Cardiac septum (tissue), 1 donor: ENCODE measurements at places on chromosomes 7 and 10. TPM values are rescaled to one million over a fixed set of nuclear protein-coding genes. Genes with fewer than 3 reads are reported as not detected.

The GALNT17 gene
- total RNA-seq, result 60.6 TPM

The LRRD1 gene
- 0.43 TPM for total RNA-seq

GRCh38 chr10:1241973-1242935 is 186.1 kb downstream of the WDR37 start:
- DNase-seq, result no peak

DNA sequence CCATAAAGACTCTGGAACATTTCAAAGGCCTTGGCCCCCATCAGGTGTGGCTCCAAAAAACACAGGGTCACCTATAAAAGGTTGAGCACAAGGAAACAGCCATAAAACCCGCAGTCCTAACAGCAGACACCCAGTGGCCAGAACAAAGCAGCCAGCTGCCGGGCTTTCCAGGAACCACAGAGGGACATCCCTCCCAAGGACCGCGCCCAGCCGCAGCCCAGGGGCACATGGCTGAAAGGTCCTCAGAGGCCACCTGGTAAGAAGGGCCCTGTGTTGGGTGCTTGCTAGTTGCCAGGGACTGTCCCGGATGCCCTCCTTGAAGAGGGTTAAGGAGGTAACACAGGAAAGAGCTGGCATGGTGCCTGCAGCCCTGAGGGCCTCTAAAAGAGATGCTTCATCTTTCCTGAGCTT is 32.7 kb downstream of the KCNMA1 start:
- no peak for DNase-seq

DNA sequence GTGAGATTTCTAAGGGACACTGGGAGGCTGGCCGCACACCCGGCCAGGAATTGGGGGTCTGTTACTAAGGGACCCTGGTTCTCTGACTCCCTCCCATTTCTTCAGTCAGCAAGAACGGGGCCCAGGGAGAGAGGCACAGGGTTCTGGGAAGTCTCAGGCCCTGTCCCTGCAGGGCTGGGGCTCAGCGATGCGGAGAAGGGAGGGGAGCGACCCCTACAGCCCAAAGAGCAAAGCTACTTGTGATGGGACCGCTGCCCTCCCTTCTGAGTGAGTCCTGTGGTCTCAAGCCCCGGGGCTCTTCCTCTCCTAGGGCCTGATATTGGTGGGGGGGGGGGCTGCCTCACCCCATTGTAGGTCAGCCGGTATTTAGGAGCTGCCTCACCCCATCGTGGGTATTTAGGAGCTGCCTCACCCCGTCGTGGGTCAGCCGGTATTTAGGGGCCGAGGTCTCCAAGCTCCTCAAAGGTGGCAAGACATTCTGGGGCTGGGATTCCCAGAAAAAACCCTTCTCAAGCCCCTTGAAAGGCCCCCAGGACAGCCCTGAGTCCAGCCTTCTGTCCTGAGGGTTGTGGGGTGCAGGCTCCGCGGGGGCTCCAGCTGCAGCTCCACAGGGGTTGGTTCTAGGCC is 16.9 kb upstream of the NKX6-2 start:
- no peak for DNase-seq

The CALML3 gene
- total RNA-seq, result not detected

GRCh38 chr7:150800581-150801241 is at the start of gene TMEM176A:
Gene TMEM176A, plus strand, starts transcription at chr7:150800769. Its CDS starts 782 bp downstream, at chr7:150801551.
- DNase-seq, result no peak

DNA sequence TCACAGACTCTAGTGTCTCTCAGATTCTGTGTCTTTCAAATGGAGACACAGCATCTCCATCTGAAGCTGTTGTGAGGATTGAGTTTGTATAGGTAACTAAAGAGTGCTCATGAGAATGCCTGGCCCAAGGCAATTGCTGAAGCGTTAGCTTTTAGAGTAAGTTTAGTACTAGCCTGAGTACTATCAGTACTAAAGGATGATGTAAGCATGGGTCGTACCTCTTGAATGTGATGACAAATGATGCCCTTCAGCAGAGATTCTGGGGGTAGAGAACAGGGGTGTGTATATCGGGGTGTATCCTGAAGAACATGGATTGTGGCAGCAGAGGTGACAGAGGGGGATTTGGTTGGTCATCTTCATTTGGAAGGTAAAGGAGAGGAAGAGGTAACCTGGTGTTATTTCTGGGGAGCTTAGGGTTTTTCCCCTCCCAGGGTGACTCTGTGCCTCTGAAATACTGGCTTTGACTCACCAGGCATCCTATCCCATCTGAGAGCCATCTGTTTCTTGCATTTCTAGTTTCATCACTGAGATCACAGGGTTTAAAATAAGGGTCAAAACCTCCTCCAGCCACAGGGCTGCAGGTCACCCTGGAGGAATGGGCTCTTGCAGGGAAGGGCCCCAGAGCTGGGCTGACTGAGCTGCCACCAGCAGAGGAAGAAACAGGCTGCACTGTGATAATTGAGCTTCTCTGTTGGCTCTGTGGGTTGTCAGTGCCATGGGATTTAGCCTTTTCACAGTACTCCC is 756.0 kb downstream of the KCNMA1 start:
- DNase-seq, result no peak

GRCh38 chr7:44223362-44224079 is 22.7 kb downstream of the YKT6 start:
- DNase-seq, result peak; percentile 55

DNA sequence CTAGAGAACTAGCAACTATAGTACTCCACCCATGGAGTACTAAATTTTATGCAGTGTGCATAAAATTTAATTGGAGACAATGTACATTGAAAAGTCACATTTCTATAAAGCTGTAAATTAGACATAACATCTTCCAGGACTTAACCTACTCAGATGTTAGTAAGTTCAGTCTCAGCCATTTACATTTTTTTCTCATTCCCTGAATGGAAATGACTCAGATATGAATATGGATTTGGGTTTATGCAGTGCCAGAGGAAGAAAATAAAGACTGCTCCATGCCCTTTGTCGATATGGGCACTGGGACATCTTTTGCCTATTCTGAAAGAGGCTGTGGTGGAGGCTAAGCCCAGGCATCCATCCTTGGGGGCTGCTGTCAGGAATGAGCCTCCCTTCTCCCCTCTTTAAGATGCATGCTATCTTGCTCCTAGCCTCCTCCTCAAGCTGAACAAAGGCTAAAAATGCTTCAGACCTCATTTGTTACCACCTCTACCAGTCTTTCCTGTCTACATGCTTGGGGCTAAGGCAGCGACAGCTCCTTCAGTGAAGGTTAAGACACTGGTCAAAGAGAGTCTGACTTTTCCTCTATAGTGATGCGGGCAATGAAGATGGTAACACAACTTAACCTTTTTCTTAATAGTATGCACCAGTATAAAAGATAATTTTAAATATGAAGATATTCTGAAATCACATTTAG is 486.8 kb upstream of the ANKRD30A start:
- no peak for DNase-seq

The CCDC3 gene
- 6.4 TPM for total RNA-seq

The GRM3 gene
- 0.22 TPM for total RNA-seq

The LZTS2 gene
- total RNA-seq, result 47.2 TPM

GRCh38 chr10:132112611-132113010 is 46.9 kb downstream of the JAKMIP3 start:
- peak; percentile 70 for DNase-seq

DNA sequence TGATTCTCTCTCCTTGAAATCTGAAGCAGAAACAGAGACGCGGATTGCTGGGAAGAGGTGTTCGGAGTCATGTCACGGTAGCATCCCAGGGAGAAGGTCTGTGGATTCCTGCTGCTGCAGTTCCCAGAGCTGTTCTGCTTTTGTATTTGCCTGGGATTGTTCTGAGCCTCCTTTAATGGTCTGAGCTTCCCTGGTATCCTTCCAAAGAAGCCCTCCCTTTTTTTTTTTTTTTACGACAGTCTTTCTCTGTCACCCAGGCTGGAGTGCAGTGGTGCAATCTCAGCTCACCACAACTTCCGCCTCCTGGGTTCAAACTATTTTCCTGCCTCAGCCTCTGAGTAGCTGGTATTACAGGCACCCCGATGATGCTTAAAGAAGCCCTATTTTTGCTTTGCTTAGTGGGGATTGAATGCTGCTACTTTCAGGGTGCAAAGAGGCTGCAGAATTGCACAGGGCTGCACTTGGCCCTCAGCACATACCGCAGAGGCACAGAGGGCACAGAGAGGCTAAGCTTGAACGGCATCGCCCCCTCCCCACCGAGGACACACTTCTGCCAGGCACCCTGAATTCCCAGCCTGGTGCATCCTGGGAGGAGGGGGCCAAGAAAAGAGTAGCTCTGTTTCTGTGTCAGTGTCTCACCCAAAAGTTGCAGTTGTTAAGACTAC is 208.6 kb upstream of the GALNT17 start:
- no peak for DNase-seq

- no peak for DNase-seq
Measured at GRCh38 chr7:29878081-29878688, 71.9 kb downstream of the WIPF3 start.

DNA sequence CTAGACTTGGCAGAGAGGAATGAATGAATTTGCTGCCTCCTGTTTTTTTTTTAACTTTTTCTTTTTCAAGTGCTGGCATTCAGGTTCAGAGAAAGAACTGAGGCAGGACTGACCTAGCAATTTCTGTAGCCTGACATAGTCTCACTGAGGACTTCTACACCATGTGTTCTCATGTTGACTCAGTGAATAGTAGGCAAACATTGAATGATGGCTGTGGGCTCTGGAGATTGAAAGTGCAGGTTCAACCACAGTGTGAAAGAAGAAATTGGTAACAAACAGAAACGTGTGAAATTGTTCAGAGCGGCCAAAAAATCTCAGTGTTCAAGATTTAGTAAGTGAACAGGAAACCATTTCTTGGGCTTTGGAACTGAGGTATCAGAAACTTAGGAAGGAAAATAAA is 322.4 kb upstream of the GHITM start:
- DNase-seq, result no peak

GRCh38 chr10:43229208-43230061 is 37.4 kb downstream of the RASGEF1A start:
- peak; percentile 51 for DNase-seq

DNA sequence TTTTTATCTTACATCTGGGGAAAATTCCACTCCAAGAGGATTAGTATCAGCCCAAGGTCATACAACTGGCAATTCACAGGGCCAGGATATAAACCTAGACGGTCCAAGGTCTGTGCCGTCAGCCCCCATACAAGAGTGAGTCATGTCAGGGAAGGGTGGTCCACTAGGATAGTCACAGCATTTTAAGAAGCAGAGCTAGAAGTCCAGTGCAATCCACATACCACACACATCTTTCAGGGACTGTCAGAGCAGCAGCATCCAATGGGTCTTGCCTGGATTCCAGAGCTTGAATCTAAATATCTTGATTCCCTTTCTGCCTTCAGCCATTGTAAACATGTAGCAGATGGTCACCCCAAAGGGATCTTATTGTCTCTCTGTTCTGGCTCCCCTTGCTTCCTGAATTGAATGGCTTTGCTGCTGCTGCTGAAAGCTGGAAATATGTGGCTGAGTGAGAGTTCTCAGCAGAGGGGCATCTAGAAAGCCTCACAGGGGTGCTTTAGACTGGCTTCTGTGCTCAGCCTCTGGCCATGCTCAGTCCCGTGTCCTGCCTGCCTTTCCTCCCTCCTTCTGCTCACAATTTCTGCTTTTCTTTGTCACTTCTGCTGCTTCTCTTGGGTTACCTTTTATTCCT is 9.9 kb upstream of the OR6V1 start:
- DNase-seq, result no peak

The VWDE gene
- 0.38 TPM for total RNA-seq

DNA sequence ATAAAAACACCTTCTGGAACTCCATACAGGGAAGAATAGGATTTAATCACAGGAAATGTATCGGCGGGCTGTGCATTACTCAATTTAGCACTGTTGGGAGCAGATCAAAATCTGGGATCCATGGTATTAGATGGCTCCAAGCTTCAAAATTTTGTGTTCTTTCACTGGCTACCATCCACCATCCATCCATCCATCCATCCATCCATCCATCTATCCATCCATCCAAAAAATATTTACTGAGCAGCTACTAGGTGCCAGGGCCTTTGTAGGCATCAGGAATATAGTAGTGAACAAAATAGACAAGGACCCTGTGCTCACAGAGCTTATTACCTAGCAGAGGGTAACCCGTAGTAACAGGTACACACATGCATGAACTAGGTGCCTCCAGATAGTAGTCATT is 280.2 kb downstream of the CCDC3 start:
- no peak for DNase-seq

DNA sequence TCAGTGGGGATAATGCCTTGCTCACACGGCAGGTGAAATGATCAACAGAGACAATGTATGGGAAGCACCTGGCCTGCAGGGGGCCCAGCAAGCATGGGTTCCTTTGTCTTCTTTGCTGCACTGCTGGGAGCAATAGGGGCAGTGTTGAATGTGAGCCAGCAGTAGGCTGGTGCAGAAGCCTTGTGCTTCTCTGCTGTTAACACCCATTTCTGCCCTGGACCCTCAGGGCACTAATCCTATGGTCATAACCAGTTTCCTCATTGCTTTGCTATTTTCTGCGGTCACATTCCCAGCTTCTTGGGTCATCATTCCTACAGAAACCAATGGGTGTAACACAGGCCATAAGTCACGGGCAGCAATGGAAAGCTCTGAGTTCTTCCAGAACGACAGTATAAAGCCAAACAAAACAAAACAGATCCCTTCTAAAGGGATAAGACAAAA is 10.9 kb upstream of the LGI1 start:
- no peak for DNase-seq

The CSGALNACT2 gene
- 14.2 TPM for total RNA-seq

The ADARB2 gene
- total RNA-seq, result not detected

The TEX47 gene
- total RNA-seq, result 0.24 TPM

The CNPY1 gene
- total RNA-seq, result not detected

DNA sequence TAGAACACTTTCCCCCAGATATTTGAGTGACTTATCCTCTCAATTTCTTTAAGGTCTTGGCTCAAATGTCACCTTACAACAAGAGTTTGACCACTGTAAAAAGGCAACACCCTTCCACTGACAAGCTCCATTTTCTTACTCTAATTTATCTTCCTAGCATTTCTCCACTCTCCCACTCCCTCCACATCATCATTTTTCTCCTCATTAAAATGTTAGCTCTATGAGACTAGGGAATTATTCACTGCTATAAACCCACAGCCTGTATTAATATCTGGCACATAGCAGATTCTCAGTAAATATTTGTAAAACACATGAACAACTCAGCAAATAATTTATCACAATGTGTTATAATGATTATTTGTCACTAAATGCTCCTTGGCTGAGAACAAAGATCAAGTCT is 161.0 kb downstream of the DOCK4 start:
- DNase-seq, result no peak

- DNase-seq, result no peak
Measured at GRCh38 chr10:116780691-116781205, 38.4 kb upstream of the HSPA12A start.

- no peak for DNase-seq
Measured at GRCh38 chr7:20514364-20514763, 101.1 kb upstream of the ABCB5 start.

The EIF4EBP2 gene
- 69.8 TPM for total RNA-seq
